ENCODE measurements at places on chromosomes 2 and 18. TPM values are rescaled to one million over a fixed set of nuclear protein-coding genes. Genes with fewer than 3 reads are reported as not detected.
A peak's percentile ranks its signal among the peaks of the same experiment; 100 is the strongest.

DNA sequence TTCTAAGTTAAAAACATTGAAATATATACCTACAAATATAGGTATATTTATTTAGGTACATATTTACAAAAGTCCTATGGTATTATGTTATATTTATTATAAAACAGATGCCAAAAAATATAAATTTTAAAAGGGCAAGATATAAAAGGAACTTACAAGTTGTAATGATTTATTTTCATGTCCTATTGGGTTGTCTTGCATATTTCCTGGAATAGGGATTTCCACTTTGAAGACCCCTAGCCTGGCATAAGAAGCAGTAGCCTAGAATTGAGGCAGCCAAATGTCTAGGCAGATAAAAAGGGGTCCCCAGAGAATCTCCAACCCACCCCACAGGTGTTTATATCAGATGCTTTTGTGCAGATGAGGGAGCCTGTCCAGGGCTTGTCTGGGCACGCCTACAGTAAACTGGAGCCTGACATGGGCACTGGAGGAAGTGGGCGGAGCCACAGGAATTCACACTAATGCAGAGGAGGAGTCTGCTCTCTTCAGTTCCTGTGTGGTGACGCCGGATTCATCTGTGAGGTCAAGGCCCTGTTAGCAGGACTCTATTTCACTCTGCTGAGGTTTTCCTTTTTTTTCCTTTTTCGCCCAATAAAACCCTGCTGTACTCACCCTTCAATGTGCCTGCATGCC is 1088.9 kb upstream of the PIK3C3 start:
- no peak for DNase-seq

DNA sequence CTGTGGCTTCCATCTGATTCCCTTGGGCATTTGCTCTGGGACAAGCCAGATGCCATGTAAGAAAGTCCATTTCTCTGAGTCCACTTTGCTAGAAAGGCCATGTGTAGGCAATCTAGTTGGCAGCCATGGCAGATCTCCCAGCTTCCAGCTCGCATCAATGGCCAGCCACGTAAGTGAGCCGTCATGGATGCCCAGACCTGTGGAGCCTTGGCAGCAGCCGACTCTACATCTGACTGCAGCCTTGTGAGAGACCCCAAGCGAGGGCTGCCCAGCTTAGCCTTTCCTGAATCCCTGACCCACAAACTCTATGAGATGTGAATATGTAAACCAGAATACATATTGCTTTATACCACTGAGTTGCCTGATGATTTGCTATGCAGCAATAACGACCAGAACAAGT is 533.5 kb downstream of the PARD3B start:
- DNase-seq = no peak

DNA sequence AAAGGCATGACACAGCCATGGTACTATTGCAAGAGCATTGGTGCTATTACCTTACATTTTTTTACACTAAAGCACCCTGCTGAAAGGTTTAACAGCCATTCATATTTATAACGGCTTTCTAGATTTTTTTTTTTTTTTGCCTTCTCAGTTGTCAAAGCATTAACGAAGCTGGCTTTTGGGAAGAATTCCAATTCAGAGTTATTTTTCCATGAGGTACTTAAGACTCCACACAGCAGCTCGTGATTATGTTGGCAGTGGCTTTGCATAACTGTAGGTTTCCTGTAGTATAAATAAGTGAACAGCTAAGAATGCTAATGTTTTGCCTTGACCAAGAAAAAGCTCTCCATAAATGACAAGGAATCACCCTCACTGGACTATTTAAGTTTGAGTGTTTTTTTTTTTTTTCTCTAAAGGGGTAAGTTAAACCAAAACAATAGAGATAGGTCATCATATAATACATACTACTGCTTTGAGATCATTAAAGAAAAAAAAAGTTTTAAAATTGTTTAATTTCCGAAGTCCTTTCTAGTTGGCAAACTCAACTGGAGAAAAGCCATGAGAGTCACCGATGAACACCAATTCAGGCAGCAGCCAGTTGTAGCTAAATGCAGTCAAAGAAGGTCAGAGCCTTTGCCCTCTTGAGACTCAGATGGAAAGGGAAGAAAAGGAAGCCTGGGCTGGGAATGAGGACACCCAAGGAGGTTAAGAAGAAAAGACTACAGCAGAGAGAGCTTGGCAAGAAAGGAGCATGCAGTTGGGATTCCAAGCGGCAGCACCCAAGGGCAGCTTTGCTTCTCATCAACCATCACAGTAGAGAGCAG is 187.4 kb upstream of the NCKAP5 start:
- DNase-seq = peak; percentile 84

The COLEC12 gene
- not detected for total RNA-seq

Data from HFFc6 (cell line).